ENCODE measurements at places on chromosomes 7 and 10. TPM values are rescaled to one million over a fixed set of nuclear protein-coding genes. Genes with fewer than 3 reads are reported as not detected.

PRKG1 gene
- total RNA-seq: not detected

IQUB gene
- not detected for total RNA-seq

WNT8B gene
- total RNA-seq: not detected

SCART1 gene
- total RNA-seq: 1.2 TPM

SYT15B gene
- total RNA-seq: 0.18 TPM

DRGX gene
- not detected for total RNA-seq

EPO gene
- not detected for total RNA-seq

UCN3 gene
- total RNA-seq: not detected

AKR1B1 gene
- 113 TPM for total RNA-seq

TMEM176B gene
- total RNA-seq: 0.36 TPM

CPA2 gene
- 1.9 TPM for total RNA-seq

CALML3 gene
- not detected for total RNA-seq

CYP2C19 gene
- not detected for total RNA-seq

LLCFC1 gene
- total RNA-seq: not detected

PDCD11 gene
- total RNA-seq: 66.5 TPM

POLR1F gene
- 23.3 TPM for total RNA-seq

PRLHR gene
- not detected for total RNA-seq

ATRNL1 gene
- total RNA-seq: 1.5 TPM

ABCB1 gene
- 2.5 TPM for total RNA-seq

TMEM236 gene
- not detected for total RNA-seq

EGR2 gene
- total RNA-seq: 28.2 TPM

SHH gene
- total RNA-seq: not detected

TLX1 gene
- total RNA-seq: not detected

GIMAP5 gene
- total RNA-seq: 4.5 TPM

GRID1 gene
- 0.08 TPM for total RNA-seq

TWNK gene
- 19.5 TPM for total RNA-seq

GPR26 gene
- 0.03 TPM for total RNA-seq

AOAH gene
- 1.6 TPM for total RNA-seq

CASP7 gene
- total RNA-seq: 25.5 TPM

CALHM1 gene
- total RNA-seq: 0.40 TPM

TPST1 gene
- 6.4 TPM for total RNA-seq

STN1 gene
- total RNA-seq: 21.7 TPM

RBM20 gene
- total RNA-seq: 0.26 TPM

CPN1 gene
- total RNA-seq: 0.10 TPM

CARD11 gene
- 72.0 TPM for total RNA-seq

GPR15LG gene
- 1.5 TPM for total RNA-seq

KIAA1217 gene
- 4.6 TPM for total RNA-seq

Data from GM12878 (cell line).